ENCODE measurements at places on chromosomes 1 and 21.

DNA sequence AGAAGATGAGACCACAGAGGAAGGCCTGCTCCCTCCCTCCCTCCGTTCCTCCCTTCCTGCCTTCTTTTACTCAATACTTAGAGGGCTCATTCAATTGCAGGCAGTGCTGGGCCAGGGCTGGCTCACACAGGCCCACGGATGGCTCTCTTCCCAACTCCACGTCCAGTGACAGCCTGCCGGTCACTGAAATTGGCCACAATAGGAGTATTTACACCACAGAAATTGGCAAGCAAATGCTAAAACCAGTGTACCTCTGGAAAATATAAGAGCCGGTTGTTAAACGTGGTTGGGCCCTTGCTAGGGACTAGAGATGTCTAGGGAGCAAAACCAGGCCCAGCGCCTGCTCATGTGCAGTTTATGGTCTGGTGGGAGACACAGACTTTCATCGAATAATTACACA lies 72.4 kb upstream of the TMEM51 start:
- DNase-seq = no peak

GRCh38 chr1:59427784-59428183 lies 130.9 kb downstream of the FGGY start:
- no peak for DNase-seq

GRCh38 chr1:178310685-178311105 lies 186.1 kb downstream of the CLEC20A start:
- no peak for DNase-seq

- DNase-seq = no peak
Observed at GRCh38 chr1:188325211-188325610, 1496.5 kb downstream of the PLA2G4A start.

- peak; percentile 37 for DNase-seq
Observed at GRCh38 chr1:206489980-206490770, 17.2 kb upstream of the RASSF5 start.

DNA sequence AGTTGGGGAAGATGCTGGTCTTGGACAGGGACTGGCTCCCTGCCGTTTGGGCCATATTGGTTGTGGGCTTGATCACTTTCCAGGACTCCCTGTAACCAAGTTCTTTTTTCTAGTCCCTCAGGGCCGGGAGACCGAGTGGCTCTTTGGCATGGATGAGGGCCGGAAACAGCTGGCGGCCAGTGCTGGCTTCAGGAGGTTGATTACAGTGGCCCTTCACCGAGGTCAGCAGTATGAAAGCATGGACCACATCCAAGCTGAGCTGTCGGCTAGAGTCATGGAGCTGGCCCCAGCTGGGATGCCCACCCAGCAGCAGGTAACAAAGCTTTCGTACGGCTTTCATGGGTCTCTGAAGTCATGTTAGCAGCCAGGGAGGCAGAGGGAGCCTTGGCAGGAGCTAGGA lies 4.3 kb downstream of the METTL13 start:
- no peak for DNase-seq

DNA sequence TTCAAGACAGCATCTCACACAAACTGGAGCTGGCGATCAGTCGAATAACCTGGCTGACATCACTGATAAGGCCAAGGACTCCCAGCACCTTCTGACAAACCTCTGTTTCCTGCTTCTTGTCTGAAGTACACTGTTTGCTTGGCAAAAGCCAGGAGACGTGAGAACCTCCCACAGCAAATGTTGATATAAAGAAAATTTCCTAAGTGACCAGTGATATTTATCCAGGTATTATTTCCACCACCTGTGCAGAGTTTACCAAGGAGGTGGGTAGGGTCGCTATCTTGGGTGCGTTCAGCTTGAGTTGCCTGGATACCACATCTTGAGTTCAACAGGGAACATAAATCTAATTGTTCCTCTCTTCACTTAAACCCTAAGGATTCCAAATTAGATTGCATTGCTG lies 72.9 kb downstream of the SETD4 start:
- no peak for DNase-seq

DNA sequence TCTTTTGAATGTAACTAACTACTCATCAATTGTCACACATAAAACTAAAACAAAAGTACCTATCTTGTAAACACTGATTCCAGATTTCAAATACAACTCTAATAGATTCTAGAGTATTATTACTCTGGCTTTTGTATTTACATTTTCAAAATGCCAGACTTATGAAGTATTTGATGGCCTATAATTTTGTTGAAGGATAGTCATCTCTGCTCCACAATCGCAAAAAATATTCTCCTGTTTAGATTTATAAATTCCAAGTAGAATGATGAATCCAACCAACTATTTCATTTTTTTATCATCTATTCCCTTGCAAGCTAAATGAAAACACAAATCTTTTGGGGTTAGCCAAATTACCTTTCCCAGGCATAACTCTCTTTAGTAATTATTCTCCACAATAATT lies 75.0 kb upstream of the GUCA2A start:
- DNase-seq = no peak

- no peak for DNase-seq
Observed at GRCh38 chr21:37281579-37281978, 14.4 kb upstream of the VPS26C start.

DNA sequence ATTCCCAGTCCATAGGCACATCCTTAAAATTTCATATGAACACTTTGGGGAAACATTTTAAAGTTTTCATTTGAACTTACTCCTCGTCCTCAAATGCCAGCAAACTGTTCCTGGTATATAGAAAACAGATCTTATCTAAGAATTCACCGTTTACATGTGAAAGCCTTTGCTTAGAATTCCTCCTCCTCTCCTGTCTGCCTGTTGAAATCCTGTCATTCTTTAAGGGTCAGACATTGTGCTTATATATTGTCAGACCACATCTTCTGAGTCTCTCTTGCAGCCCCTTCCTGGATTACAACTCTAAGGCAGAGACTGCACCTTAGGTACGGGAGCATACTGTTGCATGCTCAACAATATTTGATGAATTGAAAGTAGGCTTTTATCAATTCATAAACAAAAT lies 239.7 kb downstream of the SMYD3 start:
- no peak for DNase-seq

DNA sequence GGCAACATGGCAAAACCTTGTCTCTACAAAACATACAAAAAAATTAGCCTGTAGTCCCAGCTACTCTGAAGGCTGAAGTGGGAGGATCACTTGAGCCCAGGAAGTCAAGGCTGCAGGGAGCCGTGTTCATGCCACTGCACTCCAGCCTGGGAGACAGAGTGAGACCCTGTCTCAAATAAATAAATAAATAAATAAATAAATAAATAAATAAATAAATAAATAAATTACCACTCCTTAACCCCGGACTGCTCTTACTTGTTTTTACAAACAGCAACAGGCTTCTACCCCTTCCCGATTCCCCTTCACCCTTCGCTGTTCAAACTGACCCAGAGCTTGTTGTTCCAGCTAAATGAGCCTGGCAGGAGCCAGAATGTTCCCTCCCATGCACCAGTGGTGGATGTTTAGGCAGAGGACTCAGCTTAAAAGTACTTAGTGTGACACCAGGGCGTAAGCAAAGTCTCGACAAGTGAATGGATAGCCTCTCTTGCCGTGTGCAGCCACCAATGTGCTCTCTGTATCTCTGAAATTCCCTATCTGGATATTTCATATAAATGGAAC lies 21.5 kb upstream of the PADI3 start:
- DNase-seq = no peak

- DNase-seq = no peak
Observed at GRCh38 chr21:44011123-44011522, 986 bp upstream of the TRAPPC10 start.

DNA sequence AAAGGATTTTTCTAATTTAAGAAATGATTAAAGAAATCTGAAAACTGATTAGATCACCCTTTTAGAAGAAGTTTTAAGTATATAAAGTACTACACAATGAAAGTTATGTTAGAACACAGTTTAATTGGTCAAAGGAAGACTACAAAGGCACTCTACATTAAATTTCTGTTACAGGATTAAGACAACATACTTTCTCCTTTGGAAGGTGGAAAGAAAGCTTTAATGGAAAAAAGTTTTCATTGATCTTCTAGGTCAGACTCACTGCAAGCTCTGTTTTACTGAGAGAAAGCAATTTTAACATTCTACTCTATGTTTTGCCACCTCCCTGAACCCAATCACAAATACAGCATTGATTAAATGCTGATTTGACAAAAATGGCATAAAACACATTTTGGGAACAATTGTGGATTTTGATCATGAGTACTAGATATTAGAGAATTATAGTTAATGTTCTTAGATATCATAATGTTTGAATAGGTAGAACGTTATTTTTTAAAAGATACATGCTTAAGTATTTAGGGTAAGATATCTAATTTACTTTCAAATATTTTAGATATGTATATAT lies 32.0 kb downstream of the WDR26 start:
- DNase-seq = no peak

DNA sequence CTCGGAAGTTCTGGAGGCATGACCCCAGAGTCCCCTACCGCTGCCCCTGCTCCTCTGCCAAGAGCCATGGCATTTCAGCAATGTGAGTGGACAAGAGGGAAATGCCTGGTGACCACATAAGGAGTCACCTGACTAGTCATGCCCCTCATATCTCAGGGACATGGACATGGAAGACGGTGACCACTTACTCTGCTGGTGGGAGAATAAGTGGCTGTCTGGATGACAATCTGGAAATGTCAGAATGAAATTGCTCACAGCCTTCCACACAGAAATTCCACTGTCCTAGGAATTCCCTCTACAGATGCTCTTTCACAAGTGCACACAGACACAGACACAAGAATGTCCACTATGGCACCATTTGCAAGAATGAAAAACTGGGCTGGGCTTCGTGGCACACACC lies 24.3 kb upstream of the PLEKHG5 start:
- DNase-seq = no peak

GRCh38 chr1:206106328-206107167 lies 10.6 kb downstream of the AVPR1B start:
- peak; percentile 54 for DNase-seq
